Stimulated activated CD8-positive, alpha-beta memory T cell treated with anti-CD3 and anti-CD28 coated beads, Interleukin-4, amount 100 ng/mL, for 4 hours (primary cell): ENCODE measurements at places on chromosomes 7 and 10.

GRCh38 chr7:23431702-23432199 lies 38.5 kb downstream of the IGF2BP3 start:
- no peak for DNase-seq

DNA sequence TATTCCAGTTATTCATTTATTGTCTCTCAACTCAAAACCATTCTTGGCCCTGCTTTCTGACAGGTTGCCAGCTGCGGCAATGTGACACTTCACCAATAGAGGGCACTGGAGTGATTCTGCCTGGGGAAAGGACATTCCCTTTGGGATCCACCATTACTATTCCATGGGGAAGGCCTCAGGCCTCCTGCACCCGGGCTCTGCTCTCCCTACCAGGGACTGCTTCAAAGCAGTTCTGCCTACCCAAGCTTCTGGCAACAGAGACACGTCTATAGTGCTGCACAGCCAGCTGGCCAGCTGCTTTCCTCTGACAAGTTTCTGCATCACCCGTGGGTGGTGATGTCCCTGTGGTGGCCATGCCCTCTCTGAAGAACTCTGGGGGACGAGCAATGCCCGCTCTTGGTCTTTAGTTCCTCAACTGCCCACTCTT lies 163.8 kb downstream of the ELMO1 start:
- DNase-seq = no peak

DNA sequence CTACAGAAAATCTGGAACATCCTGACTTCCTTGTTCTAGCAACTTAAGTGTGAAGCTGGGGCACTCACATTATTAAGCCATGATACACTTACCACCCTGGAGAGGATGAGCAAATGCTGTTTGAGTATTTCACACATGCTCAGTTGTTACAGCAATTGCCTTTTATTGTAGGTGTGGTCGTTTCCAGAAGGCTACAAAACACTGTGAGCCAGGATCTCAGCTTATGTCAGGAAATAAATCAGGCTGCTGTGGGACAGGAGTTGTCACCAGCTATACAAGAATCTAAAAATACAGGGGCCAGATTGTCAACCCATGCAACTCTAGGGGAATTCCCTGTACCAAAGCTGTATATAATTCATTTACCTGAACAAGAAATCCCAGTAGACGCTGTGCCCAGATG lies 273.3 kb upstream of the SP4 start:
- no peak for DNase-seq

DNA sequence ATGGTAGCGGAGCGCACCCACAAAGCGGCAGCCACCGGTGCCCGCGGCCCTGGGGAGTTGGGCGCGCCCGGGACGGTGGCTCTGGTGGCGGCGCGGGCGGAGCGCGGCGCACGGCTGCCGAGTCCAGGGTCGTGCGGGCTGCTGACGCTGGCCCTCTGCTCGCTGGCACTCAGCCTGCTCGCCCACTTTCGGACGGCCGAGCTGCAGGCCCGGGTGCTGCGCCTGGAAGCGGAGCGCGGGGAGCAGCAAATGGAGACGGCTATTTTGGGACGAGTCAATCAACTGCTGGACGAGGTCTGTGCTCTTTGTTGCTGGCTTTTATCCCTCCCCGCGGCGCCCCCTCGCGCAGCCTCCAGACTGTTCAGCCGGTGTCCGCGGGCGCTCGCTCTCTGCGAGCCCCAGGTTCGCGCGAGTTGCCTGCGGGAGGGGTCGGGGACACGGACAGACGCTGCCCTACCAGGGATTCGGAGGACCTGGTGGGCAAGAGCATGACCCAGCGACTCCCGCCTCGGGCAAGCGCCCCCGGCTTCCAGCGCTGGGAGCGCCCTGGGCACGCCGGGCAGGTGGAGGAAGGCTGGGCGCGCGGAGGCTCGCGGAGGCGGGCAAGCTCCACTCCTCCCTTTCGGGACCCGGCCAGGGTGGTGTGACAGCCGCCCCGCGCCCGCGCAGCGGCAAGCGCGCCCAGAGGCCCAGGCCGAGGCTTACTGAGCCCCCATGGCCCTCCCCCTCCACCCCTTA lies 887 bp downstream of the COL13A1 start:
- DNase-seq = no peak

GRCh38 chr7:108129018-108129965 lies 869 bp downstream of the LAMB4 start:
- no peak for DNase-seq

DNA sequence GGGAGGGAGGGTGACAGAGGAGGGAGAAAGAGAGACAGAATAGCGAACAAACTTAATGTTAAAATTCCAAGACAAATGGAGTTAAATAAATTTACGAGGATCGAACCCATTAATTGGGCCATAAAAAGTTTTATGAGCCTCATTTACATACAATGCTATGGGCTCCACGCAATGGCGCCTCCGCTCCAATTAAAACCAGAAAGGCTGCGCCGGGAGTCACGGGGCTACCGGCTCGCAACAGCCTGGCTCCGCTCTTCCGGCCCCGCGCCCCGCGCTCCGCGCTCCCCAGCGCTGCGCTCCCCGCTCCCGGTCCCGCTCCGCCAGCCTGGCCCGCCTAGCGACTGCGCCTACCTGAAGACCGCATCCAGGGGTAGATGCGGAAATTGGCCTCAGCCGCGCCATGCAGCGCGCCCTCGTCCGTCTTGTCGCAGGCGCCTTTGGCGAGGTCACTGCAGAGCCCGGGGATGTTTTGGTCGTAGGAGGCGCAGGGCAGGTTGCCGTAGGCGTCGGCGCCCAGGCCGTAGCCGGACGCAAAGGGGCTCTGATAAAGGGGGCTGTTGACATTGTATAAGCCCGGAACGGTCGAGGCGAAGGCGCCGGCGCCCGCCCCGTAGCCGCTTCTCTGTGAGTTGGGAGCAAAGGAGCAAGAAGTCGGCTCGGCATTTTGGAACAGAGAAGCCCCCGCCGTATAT lies 513 bp downstream of the HOXA7 start:
- DNase-seq = no peak
